Fibroblast of lung (primary cell): ENCODE measurements at places on chromosomes 2 and 18. TPM values are rescaled to one million over a fixed set of nuclear protein-coding genes. Genes with fewer than 3 reads are reported as not detected.

DNA sequence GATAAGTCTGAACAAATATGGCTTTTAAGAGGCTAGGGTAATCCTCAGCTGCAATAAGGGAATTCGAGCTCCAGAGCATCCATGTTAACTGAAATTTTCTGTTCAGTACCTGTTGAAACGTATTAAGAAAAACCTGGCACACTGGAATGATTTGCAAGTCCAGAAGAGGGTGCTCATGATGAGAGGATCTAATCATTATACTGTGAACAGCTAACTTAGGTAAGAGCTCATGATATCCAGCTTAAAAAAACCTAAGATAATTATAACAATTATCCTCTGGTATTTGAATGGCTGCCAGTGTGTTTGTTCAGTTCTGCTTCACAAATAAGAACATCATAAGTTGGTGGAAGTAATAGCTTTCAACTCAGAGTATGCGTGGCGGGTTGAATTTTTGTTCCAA is 1118.3 kb upstream of the DDX18 start:
- no peak overlapping the region for H3K4me3 ChIP-seq
- DNase-seq = no peak
- H3K4me1 ChIP-seq = no peaks in the 10 kb centered on the region

DNA sequence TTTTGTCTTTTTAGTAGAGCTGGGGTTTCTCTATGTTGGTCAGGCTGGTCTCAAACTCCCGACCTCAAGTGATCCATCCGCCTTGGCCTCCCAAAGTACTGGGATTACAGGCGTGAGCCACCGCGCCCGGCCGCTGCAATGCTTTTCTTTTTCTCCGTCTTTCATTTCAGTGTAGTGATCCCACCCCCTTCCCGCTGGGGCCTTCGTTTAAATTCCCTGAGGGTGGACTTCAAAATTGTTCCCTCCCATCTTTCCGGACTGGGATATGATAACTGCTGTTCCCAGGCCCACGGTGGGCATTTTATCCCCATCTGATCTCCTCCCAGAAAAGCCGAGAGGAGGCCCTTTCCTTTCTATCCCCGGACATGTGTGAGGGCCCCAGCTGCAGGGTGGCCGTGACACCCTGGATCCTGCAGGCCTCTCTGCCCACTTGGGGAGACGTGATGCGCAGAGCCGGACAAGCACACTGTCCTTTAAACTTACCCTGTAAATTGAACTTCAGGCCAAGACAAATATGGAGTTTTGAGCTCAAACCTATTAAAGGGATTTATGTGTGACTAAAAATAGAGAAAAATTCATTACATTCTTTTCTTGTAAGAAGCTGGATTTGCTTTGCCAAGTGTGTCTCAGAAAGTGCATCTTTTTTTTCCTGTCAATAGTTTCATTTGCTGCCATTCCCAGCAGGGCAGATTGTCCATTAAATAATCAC is 54.5 kb upstream of the AFF3 start:
- peak; percentile 52 for DNase-seq
- H3K36me3 ChIP-seq = no peaks in the 10 kb centered on the region
- H3K4me1 ChIP-seq = no peaks in the 10 kb centered on the region
- H3K27me3 ChIP-seq = no peaks in the 10 kb centered on the region
- no peak overlapping the region for H3K27ac ChIP-seq

DNA sequence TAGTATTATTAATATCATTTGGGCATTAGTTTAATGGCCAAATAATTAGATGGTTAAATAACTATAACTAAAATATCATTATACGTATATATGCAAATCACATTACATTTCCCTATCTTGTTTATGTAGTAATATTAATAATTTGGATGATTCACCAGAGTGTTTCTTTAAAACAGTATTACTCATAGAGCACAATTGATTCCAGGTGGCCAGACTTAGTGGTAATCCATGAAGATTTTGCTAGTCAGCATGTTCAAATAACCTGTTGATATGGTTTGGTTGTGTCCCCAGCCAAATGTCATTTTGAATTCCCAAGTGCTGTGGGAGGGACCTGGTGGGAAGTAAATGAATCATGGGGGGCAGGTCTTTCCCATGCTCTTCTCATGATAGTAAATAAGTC is 782.3 kb downstream of the LRP1B start:
- no peak overlapping the region for H3K27ac ChIP-seq
- no peaks in the 10 kb centered on the region for H3K4me1 ChIP-seq
- H3K4me3 ChIP-seq = no peak overlapping the region

GRCh38 chr2:142757111-142757510 is 120.4 kb upstream of the KYNU start:
- H3K4me1 ChIP-seq = no peaks in the 10 kb centered on the region
- no peaks in the 10 kb centered on the region for H3K36me3 ChIP-seq
- H3K27me3 ChIP-seq = no peaks in the 10 kb centered on the region
- H3K27ac ChIP-seq = no peak overlapping the region
- H3K4me3 ChIP-seq = no peak overlapping the region

GRCh38 chr2:98492441-98492840 is 47.8 kb downstream of the INPP4A start:
- H3K36me3 ChIP-seq = no peaks in the 10 kb centered on the region
- H3K4me3 ChIP-seq = no peak overlapping the region
- no peaks in the 10 kb centered on the region for H3K4me1 ChIP-seq
- H3K27me3 ChIP-seq = no peaks in the 10 kb centered on the region

DNA sequence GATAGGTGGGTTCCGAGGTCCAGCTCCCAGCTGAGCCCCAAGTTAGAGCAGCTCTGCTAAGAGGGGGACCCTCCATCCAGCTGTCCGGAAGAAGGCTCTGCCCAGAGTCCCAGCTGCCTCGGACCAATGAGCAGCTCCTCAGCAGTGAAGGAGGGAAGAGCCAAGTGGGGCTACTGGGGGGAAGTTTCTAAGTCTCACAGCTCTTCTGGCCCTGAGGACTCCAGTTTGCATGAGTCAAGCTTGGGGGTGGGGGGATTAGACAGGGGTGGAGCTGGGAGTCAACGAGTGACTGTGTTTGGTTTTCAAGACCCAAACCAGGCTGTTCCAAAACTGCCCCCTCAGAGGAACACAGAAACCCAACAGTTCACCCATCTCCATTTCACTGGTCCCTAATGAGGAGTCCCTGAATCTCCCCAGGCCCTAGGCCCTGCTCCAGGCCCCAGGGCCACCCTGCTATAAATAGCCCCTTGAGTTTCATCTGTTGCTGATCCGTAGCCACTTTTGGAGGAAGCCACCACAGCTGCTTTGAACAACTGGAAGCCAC is 100.9 kb downstream of the TNS1 start:
- peaks cover 46% of the 10 kb centered on the region for H3K4me1 ChIP-seq
- H3K4me3 ChIP-seq = no peak overlapping the region
- DNase-seq = peak; percentile 77
- peaks cover 12% of the 10 kb centered on the region for H3K36me3 ChIP-seq

GRCh38 chr2:127640082-127641072 is 5.6 kb upstream of the GPR17 start:
- H3K4me3 ChIP-seq = no peak overlapping the region
- no peaks in the 10 kb centered on the region for H3K36me3 ChIP-seq
- no peak for DNase-seq
- H3K4me1 ChIP-seq = peaks cover 9% of the 10 kb centered on the region
- H3K27ac ChIP-seq = no peak overlapping the region

- H3K27ac ChIP-seq = no peak overlapping the region
- no peaks in the 10 kb centered on the region for H3K27me3 ChIP-seq
- no peak overlapping the region for H3K4me3 ChIP-seq
- no peaks in the 10 kb centered on the region for H3K4me1 ChIP-seq
Measured at GRCh38 chr18:6009756-6010155, 114.4 kb upstream of the TMEM200C start.

DNA sequence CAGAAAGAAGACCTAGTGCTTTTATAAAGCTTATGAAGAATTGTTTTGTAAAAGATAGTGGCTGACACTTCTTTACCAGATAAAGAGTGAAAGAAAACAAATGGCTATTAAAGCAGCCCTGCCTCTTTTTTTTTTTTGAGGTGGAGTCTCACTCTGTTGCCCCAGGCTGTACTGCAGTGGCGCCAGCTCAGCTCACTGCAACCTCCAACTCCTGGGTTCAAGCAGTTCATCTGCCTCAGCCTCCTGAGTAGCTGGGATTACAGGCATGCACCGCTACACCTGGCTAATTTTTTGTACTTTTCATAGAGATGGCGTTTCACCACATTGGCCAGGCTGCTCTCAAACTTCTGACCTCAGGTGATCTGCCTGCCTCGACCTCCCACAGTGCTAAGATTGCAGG is 12.9 kb downstream of the ARPC2 start:
- H3K36me3 ChIP-seq = peaks cover 12% of the 10 kb centered on the region
- no peak overlapping the region for H3K4me3 ChIP-seq
- H3K27ac ChIP-seq = no peak overlapping the region
- DNase-seq = no peak
- no peaks in the 10 kb centered on the region for H3K27me3 ChIP-seq
- H3K4me1 ChIP-seq = peaks cover 13% of the 10 kb centered on the region

DNA sequence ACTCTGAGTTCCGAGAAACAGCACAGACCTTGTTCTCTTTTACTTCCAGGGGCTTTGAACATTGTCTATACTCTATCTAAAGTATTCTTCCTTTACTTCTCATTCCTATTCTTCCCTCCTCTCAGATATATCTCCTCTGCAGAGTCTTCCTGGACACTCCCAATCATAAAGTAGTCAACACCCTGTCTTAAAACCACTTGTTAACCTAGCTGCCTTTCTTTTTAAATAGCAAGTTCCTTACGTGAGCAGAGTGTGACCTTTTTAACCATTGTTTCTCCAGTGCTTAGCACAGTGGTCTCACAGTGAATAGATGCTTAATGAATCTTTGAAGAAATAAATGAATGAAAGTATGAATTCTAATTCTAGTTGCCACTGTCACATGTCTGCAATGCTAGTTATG is 47.4 kb downstream of the PTRHD1 start:
- no peak for DNase-seq
- no peak overlapping the region for H3K27ac ChIP-seq
- H3K4me1 ChIP-seq = no peaks in the 10 kb centered on the region
- no peak overlapping the region for H3K4me3 ChIP-seq
- peaks cover 2% of the 10 kb centered on the region for H3K36me3 ChIP-seq

- H3K4me1 ChIP-seq = no peaks in the 10 kb centered on the region
- no peaks in the 10 kb centered on the region for H3K27me3 ChIP-seq
- no peak for DNase-seq
- H3K27ac ChIP-seq = no peak overlapping the region
Measured at GRCh38 chr2:68784188-68784587, 49.6 kb downstream of the ARHGAP25 start.

DNA sequence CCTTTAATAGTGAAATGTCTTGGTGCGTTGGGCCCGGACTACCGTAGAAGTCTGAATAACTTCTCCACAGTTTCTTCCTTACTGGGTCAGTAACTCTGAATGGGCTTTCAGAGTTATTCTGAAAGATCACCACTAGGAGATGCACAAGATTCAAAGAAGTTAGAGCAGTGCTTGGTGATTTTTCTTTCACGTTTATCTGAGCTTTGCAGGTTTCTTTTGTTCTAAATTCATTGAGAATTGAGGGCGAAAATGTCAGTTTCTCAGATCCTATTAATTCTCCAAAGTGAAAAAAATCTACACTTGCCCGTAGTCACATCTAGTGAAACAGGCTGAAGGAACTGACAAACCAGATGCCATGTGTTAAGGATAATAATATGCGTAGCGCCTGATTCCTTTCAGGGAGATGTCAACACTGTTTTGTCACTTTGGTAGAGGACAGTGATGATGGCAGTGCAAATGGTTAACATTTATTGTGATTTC is 70.1 kb downstream of the QPCT start:
- H3K4me1 ChIP-seq = peaks cover 2% of the 10 kb centered on the region
- no peaks in the 10 kb centered on the region for H3K36me3 ChIP-seq
- no peak overlapping the region for H3K4me3 ChIP-seq
- H3K27ac ChIP-seq = no peak overlapping the region
- DNase-seq = peak; percentile 86
- no peaks in the 10 kb centered on the region for H3K27me3 ChIP-seq

DNA sequence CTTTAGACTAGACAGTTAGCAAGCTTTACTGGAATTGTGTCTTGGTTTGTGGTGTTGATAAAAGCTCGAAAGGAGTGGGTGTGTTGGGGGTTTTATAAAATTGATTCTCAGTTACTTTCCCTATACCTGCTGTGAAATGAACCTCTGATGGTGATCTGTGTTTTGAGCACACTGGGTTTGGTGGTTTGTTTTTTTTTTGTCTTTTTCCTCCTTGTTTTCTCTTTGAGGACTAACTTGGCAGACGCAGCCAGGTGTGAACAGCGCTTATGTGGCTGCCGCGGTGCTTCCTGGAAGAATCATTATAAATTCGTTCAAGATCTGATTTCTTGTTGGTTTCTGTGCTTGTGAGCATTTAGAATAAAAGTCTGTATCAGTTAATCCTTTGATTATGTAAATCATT is 28.5 kb downstream of the GRHL1 start:
- peaks cover 20% of the 10 kb centered on the region for H3K4me1 ChIP-seq
- no peak for DNase-seq
- H3K4me3 ChIP-seq = no peak overlapping the region

GRCh38 chr18:62386601-62387000 is 61.5 kb downstream of the TNFRSF11A start:
- H3K27me3 ChIP-seq = no peaks in the 10 kb centered on the region
- no peak for DNase-seq
- no peaks in the 10 kb centered on the region for H3K36me3 ChIP-seq
- H3K4me1 ChIP-seq = no peaks in the 10 kb centered on the region

- H3K27ac ChIP-seq = no peak overlapping the region
- H3K4me3 ChIP-seq = no peak overlapping the region
- H3K27me3 ChIP-seq = no peaks in the 10 kb centered on the region
- peaks cover 2% of the 10 kb centered on the region for H3K4me1 ChIP-seq
Measured at GRCh38 chr18:59954241-59954640, 54.4 kb downstream of the PMAIP1 start.

DNA sequence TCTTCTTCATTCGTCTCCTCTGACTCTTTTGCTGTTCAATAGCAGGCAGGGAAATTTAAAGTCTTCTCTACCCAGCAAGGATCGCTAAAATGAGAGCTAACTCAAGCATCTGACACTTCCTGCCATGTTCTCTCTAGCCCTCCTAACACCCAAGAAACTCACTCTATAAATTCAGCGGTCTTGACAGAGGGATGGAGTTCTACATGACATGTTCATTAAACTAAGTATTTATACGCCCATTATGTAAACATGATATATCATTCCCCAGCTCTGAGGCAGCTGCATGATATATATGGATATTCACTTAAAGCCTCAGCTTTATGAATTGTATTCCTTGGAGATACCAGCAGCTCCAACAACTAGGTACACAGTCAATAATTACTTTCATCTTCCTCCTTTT is 231.0 kb downstream of the METTL4 start:
- H3K36me3 ChIP-seq = no peaks in the 10 kb centered on the region
- no peaks in the 10 kb centered on the region for H3K4me1 ChIP-seq
- no peak overlapping the region for H3K27ac ChIP-seq
- no peak overlapping the region for H3K4me3 ChIP-seq
- no peaks in the 10 kb centered on the region for H3K27me3 ChIP-seq

GRCh38 chr18:63619661-63620060 is 24.4 kb downstream of the SERPINB4 start:
- no peaks in the 10 kb centered on the region for H3K4me1 ChIP-seq
- no peak overlapping the region for H3K4me3 ChIP-seq
- no peak overlapping the region for H3K27ac ChIP-seq

GRCh38 chr2:43708178-43708577 is 31.9 kb upstream of the C1GALT1C1L start:
- H3K4me3 ChIP-seq = no peak overlapping the region
- H3K36me3 ChIP-seq = no peaks in the 10 kb centered on the region
- no peaks in the 10 kb centered on the region for H3K27me3 ChIP-seq
- H3K4me1 ChIP-seq = peaks cover 2% of the 10 kb centered on the region

The MSH2 gene
- total RNA-seq = 18.7 and 19.7 TPM in 2 replicates

The CABYR gene
- 5.6 and 14.0 TPM in 2 replicates for total RNA-seq

The C1GALT1C1L gene
- total RNA-seq = 0.33 and 0.51 TPM in 2 replicates

The SERPINB10 gene
- not detected in 2 replicates for total RNA-seq
